ENCODE measurements at places on chromosomes 4 and X.

GRCh38 chr4:72118017-72118416, 86.2 kb downstream of the NPFFR2 start:
- no peak for DNase-seq

GRCh38 chr4:119675391-119675790, 46.8 kb upstream of the PDE5A start:
- no peak for DNase-seq

- no peak for DNase-seq
Observed at GRCh38 chr4:78749972-78750727, 26.0 kb upstream of the BMP2K start.

- DNase-seq: no peak
Observed at GRCh38 chrX:23559975-23560374, 107.3 kb upstream of the PRDX4 start.

- no peak for DNase-seq
Observed at GRCh38 chrX:138711399-138712347, at the start of gene FGF13. FGF13 (minus strand) TSS chrX:138711717; CDS start chrX:138711003, 714 bp downstream.

- no peak for DNase-seq
Observed at GRCh38 chrX:49040376-49040955, 2.7 kb downstream of the TFE3 start.

DNA sequence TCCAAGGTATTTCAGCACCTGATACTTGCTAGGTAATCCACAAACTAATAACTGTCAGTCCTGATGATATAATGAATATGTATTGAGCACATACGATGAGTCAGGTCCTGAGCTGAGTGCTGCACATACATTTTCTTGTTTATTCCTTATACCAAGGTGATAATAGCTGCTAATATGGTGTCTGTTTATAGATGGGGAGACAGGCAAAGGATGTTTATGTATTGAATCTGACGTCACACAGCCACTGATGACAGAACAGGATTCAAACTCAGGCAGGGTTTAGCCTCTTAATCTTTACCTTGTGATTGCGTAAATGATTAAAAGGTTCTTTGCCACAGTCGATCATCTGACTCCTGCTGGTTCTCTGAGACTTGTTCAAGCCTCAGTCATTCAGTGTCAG, 609.9 kb upstream of the CPEB2 start:
- no peak for DNase-seq

DNA sequence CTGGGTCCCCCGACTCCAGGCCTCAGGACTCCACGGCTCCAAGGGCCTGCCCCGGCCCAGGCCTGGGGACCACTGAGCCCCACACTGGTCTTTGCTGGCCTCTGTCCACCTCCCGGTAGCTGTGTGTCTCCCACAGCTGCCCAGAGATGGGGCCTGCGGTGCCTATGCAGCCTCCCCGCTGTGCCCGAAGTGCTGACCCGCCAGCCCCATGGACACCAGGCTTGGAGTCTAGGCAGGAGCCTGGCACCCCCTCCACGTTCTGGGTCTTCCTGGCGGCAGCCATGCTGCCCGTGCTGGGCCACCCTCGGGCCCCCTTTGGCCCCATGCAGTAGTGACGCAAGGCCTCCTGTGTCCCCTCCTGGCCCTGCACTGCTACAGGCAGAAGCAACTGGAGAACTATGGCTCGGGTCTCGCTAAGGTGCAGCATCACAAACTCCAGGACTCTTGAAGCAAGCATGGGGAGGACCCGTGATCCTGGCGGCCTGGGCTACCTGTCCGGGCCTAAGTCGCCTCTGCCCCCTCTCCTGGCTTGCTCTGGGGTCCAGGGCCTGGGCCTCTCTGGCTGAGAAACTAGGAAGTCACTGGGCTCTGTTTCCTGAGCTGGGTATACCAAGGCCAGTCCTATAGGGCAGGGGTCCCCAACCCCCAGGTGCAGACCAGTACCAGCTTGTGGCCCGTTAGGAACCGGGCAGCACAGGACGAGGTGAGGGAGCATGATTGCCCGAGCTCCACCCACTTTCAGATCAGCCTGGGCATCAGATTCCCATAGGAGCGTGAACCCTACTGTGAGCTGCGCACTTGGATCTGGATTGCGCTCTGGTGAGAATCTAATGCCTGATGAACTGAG, 917 bp downstream of the MYL5 start:
- no peak for DNase-seq

- DNase-seq: no peak
Observed at GRCh38 chr4:128517096-128517738, 229.6 kb upstream of the PGRMC2 start.

GRCh38 chr4:100746141-100746739, 228.4 kb upstream of the EMCN start:
- DNase-seq: no peak

DNA sequence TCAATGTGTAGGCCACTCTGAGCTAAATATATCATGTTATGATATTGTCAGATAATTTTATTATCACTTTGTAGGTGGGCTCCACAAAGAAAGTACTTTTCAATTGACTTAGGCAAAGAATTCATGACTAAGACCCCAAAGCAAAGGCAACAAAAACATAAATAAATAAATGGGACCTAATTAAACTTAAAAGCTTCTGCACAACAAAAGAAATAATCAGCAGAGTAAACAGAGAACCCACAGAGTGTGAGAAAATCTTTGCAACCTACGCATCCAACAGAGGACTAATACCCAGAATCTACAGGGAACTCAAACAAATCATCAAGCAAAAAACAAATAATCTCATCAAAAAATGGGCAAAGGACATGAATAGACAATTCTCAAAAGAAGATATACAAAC, 15.2 kb upstream of the PDLIM5 start:
- no peak for DNase-seq

DNA sequence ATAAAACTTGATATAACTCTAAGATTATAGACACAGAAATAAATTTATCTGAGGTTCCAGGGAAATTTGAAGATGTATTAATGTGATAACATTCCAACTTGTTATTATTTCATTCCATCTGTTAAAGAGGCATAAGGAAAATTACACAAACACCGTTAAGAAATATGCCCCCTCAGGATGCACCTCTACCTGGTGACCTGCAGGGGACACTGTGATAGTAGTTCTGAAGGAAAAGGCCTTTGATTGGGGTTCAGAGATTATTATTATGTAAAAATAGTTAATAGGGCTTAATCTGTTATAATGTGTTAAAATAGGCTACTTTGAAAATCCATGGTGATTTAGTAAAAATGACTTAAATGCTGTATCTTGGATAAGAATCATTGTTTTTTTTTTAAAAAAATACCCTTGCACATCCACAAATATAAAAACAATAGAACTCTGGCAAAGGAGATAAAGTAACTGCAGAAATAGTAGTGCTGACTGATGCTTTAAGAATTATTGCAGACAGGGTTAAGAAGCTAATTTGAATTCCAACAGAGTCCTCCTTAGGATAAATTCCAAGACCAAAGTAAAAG, 6.1 kb upstream of the ABRAXAS1 start:
- peak; percentile 11 for DNase-seq

DNA sequence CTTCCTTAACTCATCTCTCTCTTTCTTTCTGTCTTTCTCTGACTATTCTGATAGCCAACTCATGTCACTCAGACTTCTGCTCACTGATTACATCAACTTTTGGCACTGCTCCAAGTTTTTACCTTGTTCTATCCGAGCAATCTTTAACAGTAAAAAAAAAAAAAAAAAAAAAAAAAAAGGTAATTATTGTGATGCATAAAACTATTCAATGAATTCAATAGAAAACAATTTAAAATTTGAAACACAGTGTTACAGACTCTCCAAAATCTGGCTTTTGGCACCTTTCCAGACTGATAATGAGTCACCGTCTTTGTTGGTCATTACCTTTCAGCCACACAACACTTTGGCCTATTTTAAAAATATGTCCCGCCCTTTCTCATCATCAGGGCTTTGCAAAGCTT, 229.5 kb downstream of the GALNTL6 start:
- no peak for DNase-seq

GRCh38 chr4:111263836-111264235, 641.0 kb upstream of the PITX2 start:
- DNase-seq: no peak

DNA sequence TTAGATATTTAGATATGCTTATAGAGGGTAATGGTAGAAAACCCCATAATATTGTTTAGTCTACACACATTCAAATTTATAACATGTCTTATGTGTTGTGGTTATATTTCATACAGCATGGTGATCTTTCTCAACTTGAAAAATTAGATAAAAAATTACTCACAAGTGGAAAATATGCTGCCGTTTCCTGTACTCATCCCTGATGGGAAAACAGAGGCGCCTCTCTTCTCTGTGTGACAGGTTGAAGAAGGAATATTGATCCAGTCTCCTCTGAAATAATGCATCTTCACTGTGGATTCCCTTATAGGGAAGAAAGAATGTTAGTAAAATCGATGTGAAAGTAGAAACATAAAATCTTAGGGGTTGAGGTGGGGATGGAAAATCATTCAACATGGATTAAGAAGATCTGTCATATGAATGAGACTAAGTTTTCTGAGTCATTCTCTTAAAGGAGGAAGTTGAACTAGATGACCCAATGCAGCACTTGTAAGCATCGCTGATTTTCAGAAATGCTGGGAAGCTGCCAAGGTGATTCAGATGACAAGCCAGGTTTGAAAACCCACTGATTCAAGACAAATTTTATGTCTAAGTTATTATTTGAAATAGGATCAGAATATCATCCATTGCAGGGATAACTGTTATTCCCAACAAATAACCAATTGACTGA, 70.7 kb downstream of the ANKRD50 start:
- no peak for DNase-seq

DNA sequence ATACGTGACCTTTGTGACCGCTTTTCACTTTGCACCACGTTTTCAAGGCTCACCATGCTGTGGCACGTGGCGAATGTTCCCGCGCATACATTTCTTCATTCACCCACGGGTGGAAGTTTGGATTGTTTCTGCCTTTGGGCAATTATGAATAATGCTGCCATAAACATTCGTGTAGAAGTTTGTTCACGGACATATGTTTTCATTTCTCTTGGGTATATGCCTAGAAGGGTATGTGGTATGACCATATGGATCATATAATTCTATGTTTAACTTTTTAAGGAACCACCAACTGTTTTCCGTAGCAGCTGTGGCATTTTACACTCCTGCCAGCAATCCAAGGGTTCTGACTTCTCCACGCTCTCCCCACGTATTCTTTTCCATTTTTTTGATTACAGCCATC, 60.9 kb upstream of the MXD4 start:
- no peak for DNase-seq

DNA sequence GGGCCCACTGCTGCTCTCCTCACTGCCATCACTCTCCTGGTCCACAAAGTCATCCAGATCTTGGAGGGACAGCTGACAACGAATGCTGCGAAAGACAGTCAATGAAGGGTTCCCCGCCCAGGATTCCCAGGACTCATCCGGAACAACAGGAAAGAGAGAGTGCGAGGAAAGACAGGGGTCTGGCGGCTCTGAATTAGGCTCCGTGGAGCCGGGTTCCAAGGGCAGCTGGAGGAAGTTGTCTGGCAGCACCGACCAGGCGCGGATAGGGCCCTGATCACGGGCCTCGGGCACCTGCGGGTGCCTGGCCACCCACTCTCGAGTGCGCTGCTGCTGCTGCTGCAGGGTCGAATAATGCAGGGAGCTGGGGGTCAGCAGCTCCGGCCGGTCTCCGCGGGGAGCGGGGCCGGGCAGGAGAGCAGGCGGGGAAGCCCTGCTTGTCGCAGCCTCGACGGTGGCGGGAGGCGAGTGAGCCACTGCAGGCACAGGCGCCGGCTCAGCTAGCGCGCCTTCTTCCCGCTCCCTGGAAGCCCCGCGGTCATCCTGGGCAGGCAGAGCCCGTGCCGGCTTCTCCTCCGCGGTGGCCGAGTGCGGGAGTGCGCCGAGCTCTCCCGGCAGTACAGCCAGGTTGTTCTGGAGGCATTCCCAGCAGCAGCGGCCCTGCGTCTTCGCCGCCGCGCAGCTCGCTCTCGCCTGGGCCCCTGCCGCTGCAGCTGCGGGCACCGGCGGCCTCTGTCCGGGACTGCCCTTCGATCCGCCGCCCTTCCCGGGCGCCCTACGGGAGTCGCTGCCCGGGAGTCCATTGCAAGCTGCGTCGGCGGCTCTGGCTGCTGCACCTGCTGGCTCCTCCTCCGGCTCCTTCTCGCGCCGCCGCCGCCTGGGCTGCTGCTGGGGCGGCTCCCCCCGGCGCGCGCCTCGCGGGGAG, 1.1 kb downstream of the SOWAHB start:
- peak; percentile 12 for DNase-seq

GRCh38 chrX:8304668-8305067, 133.6 kb upstream of the VCX2 start:
- DNase-seq: no peak

GRCh38 chr4:67052814-67053675, 492.3 kb downstream of the CENPC start:
- no peak for DNase-seq

DNA sequence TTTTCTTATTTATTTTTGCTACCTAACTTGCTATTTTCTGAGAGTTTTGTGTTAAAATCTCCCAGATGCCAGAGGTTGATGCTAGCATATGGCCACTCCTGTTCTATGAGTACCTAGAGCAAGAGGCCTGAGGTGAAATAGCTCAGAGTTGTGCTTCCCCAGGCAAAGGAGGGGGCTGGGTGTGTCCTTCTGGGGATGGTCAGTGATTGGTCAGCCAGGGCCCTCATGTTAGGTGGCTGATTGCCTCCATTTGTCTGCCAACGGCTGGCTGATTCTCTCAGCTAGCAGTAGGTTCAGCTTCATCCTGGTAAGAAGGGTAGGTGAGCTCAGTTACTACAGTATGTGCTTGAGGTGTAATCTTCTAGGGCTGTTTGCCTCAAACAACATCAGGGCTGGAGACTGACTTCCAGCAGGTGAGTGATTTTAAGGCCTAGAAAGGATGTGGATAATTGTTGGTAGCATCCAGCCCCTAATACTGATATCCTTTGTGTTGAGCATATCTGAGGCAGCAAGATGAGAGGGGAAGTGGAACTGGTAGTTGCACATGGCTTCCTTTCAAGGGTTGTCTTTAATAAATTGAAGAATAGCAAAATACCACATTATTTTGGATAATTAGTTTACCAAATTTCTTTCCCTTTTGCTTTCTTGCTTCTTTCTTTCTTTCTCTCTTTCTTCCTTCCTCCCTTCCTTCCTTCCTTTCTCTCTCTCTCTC, 62.5 kb upstream of the RHOH start:
- DNase-seq: no peak

DNA sequence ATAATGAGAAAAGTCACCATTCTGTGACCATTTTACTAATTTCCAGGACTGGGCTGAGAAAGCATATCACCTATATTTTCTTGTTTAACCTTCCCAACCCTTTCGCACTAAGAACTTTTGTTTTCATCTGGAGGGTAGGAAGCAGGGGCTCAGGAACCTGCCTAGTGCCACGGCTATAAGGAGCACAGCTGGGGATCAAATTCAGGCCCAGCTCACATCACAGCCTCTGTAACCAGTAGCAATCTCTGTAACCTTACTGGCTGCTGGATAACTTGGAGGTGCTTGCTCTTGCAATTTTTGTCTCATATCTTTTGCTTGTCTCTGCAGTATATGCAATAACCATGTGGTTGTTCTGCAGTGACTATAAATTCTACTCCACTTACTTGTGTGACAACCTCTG, 76.7 kb upstream of the PLAC1 start:
- no peak for DNase-seq

DNA sequence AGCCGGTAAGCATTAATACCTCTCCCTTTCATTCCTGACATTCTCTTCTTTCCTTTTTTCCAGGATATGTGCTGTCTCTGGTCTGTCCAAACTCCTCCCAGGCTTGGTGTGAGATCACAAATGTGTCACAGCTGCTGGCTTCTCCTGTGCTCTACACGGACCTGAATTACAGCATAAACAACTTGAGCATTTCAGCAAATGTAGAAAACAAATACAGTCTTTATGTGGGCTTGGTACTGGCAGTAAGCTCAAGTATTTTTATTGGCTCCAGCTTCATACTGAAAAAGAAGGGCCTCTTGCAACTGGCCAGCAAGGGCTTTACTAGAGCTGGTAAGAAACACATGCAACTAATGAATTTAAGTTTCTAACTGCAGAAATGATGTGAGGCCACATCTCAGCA, 8.4 kb downstream of the NIPAL1 start:
- no peak for DNase-seq

Data from effector CD4-positive, alpha-beta T cell (primary cell).